Stimulated activated CD4-positive, alpha-beta T cell treated with anti-CD3 and anti-CD28 coated beads, Interleukin-1b, Interleukin-23, amount 100 ng/mL, for 24 hours (primary cell): ENCODE measurements at places on chromosomes 13 and 19.

- peak; percentile 69 for DNase-seq
Measured at GRCh38 chr19:8580710-8581281, 3.6 kb upstream of the MYO1F start.

- no peak for DNase-seq
Measured at GRCh38 chr13:20161951-20162300, 1.1 kb upstream of the GJA3 start.

- no peak for DNase-seq
Measured at GRCh38 chr19:40200341-40201099, 9.3 kb downstream of the MAP3K10 start.

GRCh38 chr19:582497-583197, 7.0 kb upstream of the HCN2 start:
- DNase-seq = no peak

- DNase-seq = no peak
Measured at GRCh38 chr19:4870025-4870700, 2.7 kb upstream of the PLIN3 start.

GRCh38 chr19:32032561-32032960, 312.8 kb upstream of the ZNF507 start:
- DNase-seq = no peak

DNA sequence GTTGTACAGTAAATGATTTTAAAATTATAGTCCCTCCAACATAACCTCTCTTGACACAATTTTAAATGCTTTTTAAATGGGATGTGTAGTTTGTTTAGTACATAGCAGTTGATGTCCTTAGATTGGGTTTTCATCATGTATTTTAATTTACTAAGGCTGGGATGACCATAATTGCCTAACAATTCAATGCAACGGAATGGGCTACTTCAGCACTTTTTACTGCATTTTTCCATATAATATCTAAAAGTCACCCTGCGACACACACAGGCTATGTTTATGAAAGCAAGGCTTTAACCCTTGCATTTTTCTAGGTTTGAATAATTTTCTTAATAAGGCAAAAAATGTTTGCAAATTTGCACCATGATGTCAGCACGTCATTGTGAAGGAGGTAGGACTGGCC, 321.0 kb downstream of the DLEU7 start:
- DNase-seq = no peak
